ENCODE measurements at places on chromosomes 1 and 21.

DNA sequence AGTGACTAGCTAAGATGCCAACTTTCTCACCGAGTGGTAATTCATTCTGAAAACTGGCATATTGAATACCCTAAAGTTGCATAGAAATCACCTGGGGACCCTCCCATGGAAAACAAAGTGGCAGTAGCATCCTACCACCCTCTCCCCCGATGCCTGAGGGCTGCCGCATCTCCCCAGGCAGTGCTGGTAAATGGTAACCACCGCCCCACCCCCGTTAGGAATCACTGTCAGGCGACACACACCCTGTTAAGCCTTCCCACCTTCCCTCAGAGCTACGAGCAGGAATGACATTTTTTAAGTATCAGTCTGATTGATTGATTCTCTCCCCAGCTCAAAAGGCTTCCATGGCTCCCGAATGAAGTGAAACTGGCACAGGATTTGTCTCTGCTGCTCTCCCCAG lies 28.3 kb downstream of the TMPRSS2 start:
- no peak for DNase-seq

- no peak for DNase-seq
These were observed 179.3 kb downstream of the ETS2 start for GRCh38 chr21:38984982-38985567.

DNA sequence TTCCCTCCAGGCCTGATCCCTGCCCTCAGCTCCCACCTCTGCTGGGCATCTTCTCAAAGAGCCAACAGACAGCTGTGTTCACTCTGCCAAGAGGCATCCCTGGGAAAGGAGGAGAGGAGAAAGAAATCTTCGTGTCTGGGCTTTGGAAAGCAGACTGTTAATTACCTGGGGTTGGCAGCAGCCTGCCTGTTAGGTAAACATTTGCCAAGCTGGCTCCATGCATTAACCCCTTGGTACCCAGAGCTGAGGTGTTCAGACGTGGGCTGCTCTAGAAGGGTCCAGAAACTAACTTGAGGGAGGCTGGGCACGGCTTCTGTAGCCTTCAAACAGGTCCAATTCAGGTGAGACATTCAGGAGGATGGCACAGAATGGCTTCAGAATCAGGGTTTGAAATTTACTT lies 8.7 kb upstream of the EXTL1 start:
- no peak for DNase-seq

DNA sequence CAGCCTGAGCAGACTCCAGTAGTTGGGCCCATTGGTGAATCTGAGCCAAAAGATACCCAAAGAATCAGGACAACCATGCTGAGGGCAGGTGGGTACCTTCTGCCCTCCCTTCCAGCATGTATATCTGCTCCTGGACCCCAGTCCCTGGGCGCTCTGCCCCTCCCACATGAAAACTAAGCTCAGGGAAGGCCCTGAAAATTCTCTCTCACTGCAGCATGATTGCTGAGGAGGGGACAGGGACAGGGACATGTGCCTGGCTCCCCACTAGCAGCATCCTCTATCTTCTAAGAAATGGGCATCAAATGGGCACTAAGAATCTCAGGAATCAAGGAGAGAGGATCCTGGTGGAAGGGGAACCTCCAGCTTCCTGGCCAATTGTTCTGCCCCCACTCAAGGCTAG lies 446.0 kb downstream of the MATN1 start:
- no peak for DNase-seq

- DNase-seq = no peak
These were observed 126.4 kb downstream of the FAM78B start for GRCh38 chr1:166040202-166040997.

- no peak for DNase-seq
These were observed 5.0 kb downstream of the RAP1GAP start for GRCh38 chr1:21663951-21664805.

DNA sequence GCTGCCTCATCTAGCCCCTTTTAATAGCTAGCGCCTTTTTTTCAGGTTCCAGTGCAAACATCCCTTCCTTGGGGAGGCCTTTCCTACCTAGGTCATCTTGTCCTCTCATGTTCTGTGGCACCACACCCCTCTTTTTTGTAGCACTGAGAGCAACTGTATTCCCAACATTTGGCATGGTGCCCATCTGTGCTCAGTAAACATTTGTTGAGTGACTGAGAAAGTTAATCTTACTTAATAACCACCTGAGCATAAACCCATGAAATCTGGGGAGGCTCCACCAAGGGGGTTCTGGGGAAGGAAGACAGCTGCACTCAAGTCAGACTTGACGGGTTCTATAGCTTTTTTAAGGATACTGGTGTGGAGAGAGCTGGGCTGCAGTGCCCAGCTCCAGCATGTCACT lies 90.0 kb downstream of the NOS1AP start:
- DNase-seq = no peak

- peak; percentile 49 for DNase-seq
These were observed 43.3 kb downstream of the PTPRC start for GRCh38 chr1:198681831-198682759.

DNA sequence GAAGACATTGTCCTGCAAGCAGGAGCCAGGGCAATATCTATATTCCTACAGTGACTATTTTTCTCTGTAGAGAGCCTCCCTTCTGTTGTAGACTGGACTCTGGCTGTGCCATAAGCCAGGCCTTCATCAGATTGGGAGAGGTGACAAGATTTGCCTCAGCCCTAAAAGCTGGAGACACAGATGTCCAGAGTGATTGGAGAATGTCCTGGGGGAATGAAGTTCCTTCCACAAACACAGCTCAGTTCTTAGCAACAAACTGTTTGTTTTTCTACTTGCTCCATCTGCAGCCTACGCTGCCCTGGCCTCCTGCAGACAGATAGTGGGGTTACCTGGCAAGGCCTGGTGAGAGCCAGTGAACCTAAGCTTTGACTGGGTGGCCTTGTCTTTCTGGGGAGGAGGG lies 29.9 kb upstream of the SNX27 start:
- no peak for DNase-seq

DNA sequence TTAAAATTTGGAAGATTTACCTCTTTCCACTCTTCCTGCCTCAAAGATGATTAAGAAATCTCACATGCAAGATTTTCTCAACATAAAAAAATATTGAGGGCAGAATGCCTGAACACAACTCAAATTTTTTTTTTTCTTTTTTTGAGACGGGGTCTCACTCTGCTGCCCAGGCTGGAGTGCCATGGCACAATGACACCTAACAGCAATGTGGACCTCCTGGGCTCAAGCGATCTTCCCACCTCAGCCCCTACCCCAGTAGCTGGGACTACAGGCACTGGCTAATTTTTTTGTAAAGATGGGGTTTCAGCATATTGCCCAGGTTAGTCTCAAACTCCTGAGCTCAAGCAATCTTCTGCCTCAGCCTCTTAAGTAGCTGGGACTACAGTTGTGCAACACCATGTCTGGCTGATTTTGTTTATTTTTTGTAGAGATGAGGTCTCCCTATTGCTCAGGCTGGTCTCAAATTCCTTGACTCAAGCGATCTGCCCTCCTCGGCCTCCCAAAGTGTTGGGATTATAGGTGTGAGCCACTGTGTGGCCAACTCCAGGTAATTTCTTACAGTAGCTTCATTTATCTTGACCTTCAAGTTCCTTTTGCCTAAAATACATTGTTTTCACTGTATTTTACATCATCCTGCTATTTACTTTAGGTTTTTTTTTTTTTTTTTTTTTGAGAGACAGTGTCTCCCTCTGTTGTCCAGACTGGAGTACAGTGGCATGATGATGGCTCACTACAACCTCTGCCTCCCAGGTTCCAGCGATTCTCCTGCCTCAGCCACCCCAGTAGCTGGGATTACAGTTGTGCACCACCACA lies 10.4 kb downstream of the NUCKS1 start:
- DNase-seq = no peak

- no peak for DNase-seq
These were observed 105.8 kb downstream of the MRPL39 start for GRCh38 chr21:25501462-25501861.

- DNase-seq = no peak
These were observed 20.5 kb downstream of the CNN3 start for GRCh38 chr1:94906382-94906781.

DNA sequence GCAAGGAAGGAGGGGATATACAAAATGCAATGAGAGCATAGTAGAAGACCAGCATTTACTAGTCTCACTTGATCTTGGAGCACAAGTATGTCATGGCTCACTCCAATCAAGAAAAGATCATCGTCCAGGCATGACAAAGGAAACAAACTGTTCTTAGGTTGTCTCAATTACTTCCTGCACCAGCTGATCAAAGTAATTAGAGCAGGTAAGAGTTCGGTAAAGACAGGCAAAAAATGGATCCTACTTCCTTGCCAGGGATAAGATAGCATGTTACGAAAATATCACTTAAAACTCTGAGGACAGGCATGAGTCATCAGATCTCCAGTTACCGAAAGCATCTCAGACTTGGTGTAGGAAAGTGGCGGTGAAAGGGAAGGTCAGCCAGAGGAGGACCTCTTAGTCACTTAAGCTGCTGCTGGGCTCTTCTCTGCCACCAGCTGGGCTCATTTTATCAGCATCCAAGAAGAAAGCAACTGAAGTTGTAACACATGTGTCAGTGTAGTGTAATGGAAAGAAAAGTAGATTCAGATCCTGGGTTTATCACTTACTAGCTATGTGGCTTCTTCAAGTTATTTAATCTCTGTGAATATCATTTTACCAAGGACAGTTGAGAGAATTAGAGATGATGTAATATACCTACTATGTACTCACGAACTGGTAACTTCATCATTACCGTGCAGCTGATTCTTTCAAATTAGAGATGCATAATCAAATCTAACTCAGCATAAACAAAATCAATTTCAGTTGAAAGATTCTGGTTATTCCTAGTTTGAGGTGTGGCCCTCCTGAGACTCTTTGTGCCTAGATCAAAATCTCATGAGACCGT lies 46.8 kb downstream of the XCL1 start:
- DNase-seq = no peak
